ENCODE measurements at places on chromosomes 6 and 20.

- no peak for DNase-seq
Measured at GRCh38 chr6:44594481-44594880, 207.0 kb downstream of the CDC5L start.

- DNase-seq: peak; percentile 24
Measured at GRCh38 chr6:15735567-15736265, 72.9 kb upstream of the DTNBP1 start.

- DNase-seq: no peak
Measured at GRCh38 chr6:149114167-149114566, 203.3 kb upstream of the TAB2 start.

- DNase-seq: no peak
Measured at GRCh38 chr20:19881080-19881840, 123.2 kb downstream of the RIN2 start.

- DNase-seq: no peak
Measured at GRCh38 chr6:157161912-157162311, 161.4 kb downstream of the TMEM242 start.

- DNase-seq: no peak
Measured at GRCh38 chr6:43623880-43624785, 4.9 kb downstream of the GTPBP2 start.

DNA sequence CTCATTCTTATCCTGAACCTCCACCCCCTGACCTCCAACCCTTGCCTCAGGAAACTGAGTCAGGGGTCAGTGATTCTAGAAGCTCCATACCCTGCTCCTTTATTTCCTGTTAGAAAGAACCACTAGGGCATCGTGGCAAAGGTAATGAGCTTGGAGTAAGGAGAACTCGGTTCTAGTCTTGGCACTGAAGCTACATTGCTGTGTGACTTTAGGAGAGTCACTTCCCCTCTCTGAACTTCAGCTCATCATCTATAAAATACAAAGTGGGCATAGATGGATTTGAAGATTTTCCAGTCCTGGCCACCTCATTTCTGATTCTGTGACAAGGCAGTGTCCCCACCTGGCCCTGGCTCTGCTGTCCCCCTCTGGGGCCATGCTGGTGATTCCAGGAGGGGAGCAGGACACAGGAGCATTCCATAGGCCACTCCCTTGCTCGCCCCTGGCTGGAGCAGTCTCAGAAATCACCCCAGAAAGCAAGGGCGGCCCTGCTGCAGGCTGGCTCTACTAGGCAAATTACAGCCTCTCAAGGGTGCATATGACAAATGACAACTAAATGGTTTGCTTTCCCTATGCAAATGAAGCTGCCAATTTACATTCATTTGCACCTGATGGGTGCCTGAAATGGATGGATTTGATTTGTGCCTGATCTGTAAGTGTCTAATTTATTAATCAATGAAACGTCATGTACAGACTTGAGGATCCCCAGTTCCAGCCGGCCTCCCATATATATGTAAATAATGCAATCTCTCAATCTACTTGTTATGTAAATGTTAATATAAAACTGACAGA, 62.2 kb downstream of the LRFN2 start:
- DNase-seq: no peak

- DNase-seq: peak; percentile 33
Measured at GRCh38 chr6:35662999-35663398, 25.7 kb downstream of the FKBP5 start.

DNA sequence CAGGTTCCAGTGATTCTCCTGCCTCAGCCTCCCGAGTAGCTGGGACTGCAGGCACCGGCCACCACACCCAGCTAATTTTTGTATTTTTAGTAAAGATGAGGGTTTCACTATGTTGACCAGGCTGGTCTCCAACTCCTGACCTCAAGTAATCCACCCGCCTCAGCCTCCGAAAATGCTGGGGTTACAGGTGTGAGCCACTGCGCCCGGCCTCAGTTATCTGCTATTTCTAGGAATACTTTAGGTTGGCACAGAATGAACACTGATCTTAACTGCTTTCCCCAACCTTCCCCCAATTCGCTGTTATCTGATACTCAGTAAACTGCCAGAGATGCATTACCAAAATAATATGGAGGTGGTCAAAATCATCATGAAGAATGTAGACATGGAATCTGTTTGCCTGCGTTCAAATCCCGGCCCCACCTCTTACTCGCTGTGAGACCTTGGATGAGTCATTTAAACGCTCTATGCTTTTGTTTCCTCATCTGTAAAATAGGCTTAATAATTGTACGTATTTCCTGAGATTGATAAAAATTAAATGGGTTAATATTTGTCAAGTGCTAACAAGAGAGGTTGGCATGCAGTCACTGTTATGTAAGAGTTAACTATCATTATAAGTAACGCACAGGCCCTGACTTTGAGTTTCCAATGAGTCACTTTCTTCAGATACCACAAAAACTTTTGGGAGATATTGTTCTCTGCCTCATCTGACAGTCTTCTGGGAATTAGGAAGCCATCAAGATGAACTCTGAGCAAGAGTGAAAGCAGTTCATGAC, 44.5 kb upstream of the NCOA3 start:
- DNase-seq: peak; percentile 94

- no peak for DNase-seq
Measured at GRCh38 chr6:18433059-18433458, 45.9 kb downstream of the RNF144B start.

DNA sequence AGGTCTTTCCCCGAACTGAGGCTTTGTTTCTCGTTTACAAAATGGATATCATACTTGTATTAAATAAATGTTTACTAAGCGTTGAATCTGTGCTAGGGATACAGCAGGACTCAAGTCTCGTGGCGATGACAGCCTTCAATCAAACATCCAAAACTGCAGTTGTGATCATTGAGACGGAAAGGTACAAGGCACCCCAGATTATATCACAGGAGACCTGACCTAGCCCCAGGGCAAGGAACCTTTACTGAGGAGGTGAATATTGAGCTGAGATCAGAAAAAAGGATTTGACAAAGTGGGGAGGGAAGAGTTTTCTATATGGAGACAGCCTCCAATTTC, 476 bp downstream of the AAR2 start:
- DNase-seq: no peak

- no peak for DNase-seq
Measured at GRCh38 chr20:60238992-60239660, 280.9 kb downstream of the CDH26 start.

DNA sequence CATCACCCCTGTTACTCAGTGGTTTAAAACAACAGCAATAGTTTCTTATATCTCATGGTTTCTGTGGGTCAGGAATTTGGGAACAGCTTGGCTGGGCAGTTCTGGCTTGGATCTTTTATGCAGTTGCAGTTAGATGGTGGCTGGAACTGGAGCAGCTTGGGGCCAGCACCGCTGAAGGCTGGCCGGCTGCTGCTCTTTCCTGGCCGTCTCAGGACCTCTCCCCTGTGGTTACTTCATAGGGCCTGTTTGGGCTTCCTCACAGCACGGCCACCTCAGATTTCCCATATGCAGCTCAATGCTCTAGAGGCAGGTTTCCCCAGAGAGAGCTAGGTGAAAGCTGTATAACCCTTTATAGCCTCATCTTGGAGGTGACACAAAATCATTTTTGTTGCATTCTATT, 15.6 kb downstream of the PKIG start:
- DNase-seq: no peak

- DNase-seq: no peak
Measured at GRCh38 chr20:64040231-64041039, 4.5 kb downstream of the C20orf204 start.

DNA sequence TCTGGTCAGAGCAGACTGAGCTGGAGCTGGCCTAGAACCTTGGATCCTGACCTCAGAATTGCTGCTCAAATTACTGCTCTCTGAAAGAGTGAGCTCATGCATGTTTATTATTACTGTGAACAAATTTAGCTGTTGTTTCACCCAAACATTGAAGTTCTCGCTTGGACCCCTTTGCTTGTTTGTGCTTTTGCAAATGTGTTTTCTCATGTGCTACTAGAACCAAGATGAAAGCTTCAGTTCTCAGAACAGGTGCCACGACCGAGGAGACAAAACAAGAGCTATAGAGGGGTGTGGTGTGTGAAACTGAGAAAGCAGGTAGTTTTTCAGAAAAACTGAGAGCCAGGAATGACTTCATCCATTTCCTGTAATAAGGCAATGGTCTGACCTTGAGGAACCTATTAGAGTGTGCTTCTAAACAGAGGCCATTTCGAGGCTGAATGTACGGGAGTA, 50.0 kb upstream of the ESR1 start:
- no peak for DNase-seq

GRCh38 chr6:26595669-26596269, 984 bp upstream of the ABT1 start:
- DNase-seq: peak; percentile 85

- peak; percentile 40 for DNase-seq
Measured at GRCh38 chr6:128131566-128131965, 230.7 kb upstream of the THEMIS start.

GRCh38 chr6:19336579-19336978, 500.6 kb upstream of the ID4 start:
- no peak for DNase-seq

- peak; percentile 10 for DNase-seq
Measured at GRCh38 chr6:135087803-135088202, 33.2 kb upstream of the HBS1L start.

- DNase-seq: peak; percentile 23
Measured at GRCh38 chr20:13430346-13431002, 208.3 kb downstream of the TASP1 start.

DNA sequence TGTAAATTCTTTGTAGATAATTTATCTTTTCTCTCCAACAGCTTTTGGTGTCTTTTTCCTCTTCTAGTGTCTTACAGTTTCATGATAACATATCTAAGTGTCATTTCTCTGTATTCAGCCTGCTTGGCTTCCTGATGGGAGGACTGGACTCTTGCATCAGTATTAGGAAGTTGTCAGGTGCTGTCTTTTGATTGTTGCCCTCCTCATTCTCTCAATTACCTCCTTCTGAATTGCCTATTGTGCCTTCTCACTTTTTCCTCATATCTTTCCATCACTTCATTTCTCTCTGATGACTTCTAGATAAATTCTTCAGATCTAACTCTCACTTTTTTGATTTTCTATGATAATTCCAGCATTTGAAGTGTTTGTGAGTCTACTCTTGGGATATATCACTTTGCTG, 154.4 kb upstream of the MLIP start:
- DNase-seq: no peak
